ENCODE measurements at places on chromosomes 16 and 17. TPM values are rescaled to one million over a fixed set of nuclear protein-coding genes. Genes with fewer than 3 reads are reported as not detected.

The IRX3 gene
- 25.9 TPM for polyA plus RNA-seq

GRCh38 chr17:17170346-17170985 is 35.7 kb downstream of the PLD6 start:
- DNase-seq = no peak

DNA sequence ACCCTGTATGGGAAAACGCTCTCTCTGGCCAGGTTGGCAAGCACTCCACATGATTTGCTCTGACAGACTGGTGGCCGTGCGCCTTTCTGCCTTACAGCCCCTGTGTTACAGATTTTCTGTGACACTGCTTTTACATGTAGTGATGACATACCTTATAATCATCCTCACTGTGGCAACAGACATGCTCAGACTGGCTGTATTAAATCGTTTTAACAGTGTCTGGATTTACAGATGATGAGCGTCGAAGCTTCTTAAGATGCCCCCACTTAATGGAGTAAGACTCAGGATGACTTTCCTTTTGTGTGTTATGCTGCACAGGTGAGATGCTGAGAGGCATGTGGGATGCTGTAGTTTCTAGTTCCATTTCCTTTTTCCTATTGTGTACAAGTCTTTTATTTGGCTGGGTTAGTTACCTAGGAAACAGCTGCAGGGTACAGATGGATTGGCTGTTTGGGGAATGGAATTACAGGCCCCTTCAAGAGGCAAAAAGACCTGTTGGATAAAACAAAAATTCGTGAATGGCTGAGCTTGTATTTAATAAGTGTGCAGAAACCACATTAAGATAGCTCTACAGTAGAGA is 20.9 kb upstream of the VWA3A start:
- no peak for DNase-seq

DNA sequence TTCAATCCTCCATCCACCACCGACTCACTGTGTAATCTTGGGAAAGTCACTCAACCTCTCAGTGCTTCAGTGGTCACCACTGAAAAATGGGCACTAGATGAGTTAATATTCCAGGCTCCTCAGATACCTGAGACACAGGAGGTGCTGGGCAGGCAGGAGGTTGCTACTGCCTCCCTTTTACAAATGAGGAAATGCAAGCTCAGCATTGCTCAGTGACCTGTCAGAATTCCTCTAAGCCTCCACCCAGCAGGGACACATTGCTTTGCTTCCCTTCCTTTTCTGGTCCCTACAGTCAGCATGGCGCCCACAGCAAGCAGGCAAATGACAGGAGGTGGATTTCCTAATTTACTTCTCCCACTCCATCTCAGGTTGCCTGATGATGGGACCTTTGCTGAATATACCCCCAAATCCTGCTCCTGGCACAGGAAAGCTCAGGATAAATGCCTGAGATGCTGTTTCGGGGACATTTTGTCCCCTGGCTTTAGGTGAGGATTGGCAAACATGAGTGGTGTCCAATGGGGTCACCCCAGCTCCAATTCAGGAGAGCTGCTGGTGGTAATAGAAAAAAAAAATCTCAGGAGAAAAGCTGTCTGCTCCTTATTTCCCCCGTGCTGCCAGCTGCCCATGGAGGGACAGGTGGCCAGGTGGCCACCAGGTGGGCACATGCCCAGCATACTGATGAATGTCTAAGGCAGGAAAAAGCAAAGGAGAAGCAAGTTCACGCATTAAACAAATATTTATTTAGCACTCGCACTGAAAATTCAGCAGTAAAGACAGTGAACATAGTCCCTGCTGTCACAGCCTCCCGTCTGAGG is 5.0 kb upstream of the KRT13 start:
- no peak for DNase-seq
